ENCODE measurements at places on chromosomes 16 and 17.

- no peak for DNase-seq
Observed at GRCh38 chr16:31267332-31268032, 7.7 kb downstream of the ITGAM start.

- no peak for DNase-seq
Observed at GRCh38 chr16:75011634-75012307, 12.9 kb downstream of the ZNRF1 start.

- no peak for DNase-seq
Observed at GRCh38 chr17:11324846-11325420, 83.9 kb downstream of the SHISA6 start.

DNA sequence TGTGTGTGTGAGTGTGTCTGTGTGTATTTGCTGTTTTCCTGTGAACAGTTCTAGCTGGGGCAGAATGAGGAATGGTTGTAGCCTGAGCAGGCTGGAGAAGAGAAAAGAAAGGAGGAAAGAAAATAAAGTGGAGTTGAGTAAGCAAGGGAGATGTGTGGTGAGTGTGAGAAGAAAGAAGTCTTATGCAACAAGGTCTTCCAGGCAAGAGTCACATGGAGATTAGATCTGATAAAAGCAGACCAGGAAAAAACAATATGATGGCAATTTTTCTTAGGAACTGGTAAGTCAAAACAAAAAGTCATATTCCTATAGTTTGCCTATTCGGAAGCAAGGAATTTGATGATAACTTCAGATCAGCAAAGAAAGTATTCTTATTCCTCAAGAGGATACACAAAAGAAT is 125.0 kb downstream of the HS3ST3A1 start:
- no peak for DNase-seq

- no peak for DNase-seq
Observed at GRCh38 chr16:59144326-59144725, 410.2 kb upstream of the GOT2 start.

- no peak for DNase-seq
Observed at GRCh38 chr17:81402981-81403467, 7.8 kb downstream of the BAHCC1 start.

DNA sequence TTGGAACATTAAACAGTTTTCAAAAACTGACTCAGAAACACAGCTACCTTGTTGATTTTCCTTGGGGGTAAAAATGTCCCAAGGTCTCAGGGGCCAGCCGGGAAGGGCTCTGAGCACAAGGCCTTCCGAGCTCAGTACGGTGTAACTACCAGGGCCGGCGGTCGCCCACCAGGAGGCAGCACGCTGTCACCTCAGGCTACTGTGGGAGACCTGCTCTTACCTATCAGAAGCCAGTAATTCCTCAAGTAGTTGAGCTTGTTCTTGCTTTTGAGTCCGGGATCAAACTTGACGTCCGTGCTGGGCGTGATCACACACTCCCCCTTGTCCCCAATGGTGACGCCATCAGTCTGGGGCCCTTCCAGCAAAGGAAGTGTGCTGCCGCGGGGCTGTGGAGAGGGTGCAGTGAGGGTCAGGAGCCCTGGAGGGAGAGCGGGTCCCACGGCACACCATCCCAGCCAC is 43.4 kb upstream of the ICAM2 start:
- peak; percentile 7 for DNase-seq

DNA sequence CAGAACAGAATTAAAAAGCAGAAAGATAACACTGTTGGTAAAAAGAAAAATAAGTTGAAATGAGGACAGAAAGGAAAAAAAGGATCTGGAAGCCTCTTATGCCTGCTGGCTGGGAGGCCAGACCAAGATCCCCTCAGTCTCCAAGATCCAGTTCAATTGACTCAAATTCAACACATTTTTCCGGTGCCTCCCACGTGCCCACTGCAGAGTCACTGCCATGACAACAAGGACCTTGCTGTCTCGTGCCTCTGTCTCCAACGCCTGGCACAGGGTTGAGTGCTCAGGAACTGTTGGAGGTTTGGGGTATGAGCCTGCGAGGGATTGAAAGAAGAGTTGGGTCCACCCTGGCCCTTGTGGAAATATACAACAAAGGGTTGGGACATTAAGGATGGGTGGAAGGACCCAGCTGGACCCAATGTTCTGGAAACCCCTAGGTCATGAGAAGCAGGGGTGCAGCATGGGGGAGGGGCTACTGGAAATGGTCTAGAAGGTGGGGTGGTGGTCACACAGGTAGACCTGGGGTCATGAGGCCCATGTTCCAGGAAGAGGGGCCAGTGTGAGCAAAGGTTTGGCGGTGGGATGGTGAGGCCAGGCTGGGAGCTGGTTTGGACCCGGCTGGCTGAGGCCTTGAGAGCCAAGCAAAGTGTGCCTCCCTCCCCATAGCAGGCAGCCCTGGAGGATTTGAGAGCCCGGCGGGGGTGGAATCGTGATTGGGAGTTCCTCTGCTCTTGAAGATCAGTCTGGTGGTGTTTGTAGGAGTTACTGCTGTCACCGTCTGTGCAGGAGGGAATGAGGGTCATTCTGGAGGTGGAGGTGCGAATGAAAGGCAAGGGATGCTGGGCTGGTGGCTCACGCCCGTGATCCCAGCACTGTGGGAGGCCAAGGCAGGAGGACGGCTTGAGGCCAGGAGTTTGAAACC is 1.3 kb downstream of the IL34 start:
- DNase-seq: no peak

Data from activated naive CD4-positive, alpha-beta T cell (primary cell).